NCI-H146 (cell line): ENCODE measurements at places on chromosomes 1 and 21.

DNA sequence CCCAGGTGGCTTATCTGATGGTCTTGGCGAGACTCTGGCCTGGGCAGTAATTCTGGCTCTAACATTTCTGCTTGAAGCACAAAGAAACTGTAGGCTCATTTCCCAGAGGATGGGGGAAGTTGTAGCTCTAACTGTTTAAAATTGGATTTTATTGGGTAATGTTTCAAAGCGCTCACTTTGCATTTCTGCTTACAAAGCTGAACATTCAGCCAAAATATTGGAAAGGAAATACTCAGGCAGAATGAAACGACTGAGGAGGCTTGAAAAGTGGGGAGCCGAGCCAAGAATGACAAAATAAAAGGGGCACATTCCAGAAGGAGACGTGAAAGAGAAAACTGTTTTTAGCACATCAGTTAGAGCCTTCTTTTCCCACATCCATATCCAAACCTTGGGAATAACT, 202.6 kb downstream of the GRIK1 start:
- DNase-seq: no peak

DNA sequence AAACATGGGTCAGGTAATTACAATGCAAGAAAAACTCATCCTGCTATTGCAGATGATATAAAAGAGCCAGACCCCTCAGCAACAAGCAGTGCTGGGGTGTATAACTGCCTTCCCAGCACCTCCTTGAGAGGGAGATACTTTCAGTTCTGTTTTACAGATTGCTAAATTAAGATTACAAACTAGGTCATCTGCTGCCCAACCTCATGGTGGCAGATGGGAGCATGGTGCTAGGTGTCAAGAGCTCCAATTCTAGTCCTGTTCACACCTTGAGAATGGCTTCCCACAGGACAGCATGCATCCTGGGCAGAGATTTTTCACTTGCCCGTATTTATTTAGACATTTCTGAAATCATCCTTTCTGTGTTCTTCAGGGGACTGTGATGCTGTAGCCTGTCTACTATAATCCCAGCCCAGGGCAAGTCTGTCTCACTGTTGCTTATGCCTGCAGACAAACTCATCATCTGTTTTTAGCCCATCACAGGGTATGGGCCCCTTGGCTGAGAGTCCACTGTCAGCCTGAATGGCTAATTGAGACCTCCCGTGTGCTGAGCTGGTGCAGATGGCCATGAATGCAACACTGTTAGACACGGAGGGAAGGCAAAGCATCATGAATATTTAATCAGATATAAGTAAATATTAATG, 40.2 kb upstream of the PBX1 start:
- DNase-seq: peak; percentile 15

- no peak for DNase-seq
Observed at GRCh38 chr21:44871576-44872269, 1.8 kb downstream of the PTTG1IP start.

- peak; percentile 73 for DNase-seq
Observed at GRCh38 chr1:112369392-112370285, 26.4 kb upstream of the CTTNBP2NL start.

GRCh38 chr1:225857256-225857655, 24.9 kb downstream of the TMEM63A start:
- DNase-seq: peak; percentile 15

DNA sequence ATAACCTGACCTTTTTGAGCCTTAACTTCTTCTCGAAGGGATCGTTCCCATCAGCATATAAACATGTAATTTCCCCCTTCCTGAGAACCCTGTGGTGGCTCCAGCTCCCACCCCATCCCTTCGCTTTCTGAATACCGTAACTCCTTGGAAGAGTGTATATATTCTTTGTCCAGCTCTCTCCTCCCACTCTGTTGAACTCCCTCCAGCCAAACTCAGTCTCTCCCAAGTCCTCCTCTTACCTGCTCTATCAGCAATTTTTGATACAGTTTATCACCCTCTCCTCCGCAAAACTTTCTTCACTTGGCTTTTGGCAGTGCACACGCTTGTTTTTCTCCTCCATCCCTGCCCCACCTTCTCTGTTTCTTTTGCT, 109.9 kb upstream of the SLC25A33 start:
- no peak for DNase-seq

DNA sequence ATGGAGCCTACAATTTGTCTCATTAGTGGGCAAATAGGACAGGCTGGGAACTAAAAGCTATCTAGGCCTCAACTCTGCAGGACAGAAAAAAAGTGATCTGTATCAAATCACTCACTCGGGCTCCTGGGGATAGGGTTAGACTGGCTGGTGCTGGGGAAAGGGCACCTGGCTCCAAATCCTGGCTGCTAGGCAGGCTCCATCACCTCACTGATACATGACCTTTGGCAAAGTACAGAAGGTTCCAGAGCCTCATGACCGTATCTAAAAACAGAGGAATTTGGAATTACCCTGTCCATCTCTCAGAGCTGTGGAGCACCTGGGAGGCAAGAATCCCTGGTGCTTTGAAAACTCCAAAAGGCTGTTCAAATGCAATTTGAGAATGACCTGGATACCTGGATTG, 51.7 kb downstream of the SUSD4 start:
- no peak for DNase-seq

- DNase-seq: no peak
Observed at GRCh38 chr1:67738401-67738800, 53.4 kb downstream of the GADD45A start.

DNA sequence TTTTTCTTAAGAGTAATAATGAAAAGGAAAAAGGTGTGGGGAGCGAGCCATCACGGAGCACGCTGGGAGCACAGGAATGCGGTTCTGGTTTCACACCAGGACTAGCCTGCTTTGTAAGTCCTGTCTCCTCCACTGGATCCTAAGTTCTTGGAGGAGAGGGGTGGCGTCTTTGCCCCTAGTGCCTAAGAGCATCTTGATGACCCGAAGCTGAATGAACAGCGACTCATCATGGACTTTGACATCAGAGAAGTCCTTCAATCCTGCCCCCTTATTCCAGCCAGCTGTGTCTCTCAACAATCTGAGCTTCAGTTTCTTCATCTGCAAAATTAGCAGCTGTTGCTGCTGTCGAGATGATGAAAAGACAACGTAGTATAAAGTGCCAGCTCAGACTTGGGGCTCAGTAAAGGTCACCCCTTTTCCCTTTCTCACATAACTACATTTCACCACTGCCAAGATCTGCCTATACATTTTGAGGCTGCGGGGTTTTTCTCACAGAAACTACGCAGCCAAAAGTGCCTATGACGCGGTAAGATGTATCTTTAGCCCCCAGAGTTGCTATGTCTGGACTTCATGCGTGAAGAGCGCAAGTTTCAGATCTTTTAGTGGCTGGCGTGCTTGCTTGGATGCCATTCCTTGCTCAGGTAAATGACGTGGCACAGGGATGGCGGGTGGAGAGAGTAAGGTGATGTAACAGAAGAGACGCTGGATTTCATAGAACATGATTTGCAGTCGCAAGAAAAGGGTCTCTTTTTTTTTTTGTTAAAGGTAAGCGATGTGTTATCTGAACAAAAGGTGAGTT, 4.9 kb upstream of the PRDM2 start:
- DNase-seq: no peak

- DNase-seq: peak; percentile 3
Observed at GRCh38 chr1:62070384-62071011, 124.2 kb upstream of the L1TD1 start.

- no peak for DNase-seq
Observed at GRCh38 chr1:39965044-39965443, 10.1 kb downstream of the MFSD2A start.

DNA sequence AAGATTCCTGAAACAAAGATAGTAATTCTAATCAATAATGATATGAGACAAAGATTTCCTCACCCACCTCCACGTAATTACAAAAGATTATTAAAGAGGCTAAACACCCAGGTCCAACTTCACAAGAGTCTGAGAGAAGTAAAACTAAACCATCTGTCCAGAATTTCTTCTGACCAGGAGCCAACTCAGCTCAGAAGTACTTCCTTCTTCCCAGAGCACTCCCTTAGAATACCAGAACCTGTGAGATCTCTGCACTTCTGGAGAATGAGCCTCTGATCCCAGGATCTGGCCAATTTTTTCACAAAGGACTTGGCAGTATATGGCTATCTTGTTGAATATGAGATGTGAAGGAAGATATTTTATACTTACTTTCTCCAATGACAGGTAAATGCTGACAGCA, 120.6 kb upstream of the PALMD start:
- DNase-seq: no peak

DNA sequence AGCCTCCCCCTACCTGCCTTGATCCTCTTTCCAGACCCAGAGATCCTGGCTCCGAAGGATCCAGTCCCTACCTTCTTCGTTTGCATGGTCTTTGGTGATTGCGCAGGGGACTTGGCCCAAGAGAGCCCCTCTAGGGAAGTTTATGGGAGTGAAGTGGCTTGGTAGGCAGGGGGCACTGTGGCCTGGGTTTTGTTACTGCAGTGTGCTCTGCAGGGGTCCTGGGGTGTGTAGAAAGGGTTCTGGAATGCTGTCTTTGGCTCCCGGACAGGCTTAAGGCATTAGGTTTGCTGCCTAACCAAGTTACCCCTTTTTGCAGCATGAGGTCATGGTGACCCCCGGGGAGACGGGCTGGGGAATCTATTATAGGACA, 3.8 kb downstream of the ATP8B2 start:
- no peak for DNase-seq

- peak; percentile 13 for DNase-seq
Observed at GRCh38 chr1:117034791-117035290, 25.3 kb upstream of the TTF2 start.

DNA sequence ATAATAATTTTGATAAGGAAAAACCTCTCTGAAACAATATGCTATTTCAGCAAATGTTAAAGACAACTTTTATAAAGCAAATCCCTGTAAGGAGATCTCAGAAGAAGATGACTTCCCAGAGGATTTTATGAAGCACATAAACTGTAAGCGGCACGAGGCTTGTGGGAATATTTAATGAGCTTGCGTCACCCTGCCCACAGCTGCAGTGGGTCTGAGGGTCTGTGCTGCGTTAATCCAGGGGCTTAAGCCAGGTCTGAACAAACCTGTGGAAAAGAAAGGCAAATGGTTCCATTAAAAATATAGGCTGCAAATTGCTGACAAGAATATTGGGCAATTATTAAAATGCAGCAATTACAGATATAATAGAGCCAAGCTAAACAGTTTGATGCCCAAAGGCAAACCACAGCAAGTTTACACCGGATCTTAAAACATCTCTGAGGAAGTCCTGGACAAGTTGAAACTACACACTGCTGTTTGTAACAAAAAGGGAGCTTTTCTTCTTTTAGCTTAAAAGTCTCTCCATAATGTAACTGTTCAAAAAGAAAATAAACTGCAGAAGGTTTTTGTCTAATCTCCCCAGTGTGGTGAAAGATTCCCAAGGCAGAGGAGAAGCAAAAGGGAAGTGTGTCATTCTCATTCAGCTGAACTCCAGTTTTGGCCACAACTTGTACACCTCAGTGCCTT, 21.8 kb downstream of the TGFBR3 start:
- DNase-seq: peak; percentile 11

DNA sequence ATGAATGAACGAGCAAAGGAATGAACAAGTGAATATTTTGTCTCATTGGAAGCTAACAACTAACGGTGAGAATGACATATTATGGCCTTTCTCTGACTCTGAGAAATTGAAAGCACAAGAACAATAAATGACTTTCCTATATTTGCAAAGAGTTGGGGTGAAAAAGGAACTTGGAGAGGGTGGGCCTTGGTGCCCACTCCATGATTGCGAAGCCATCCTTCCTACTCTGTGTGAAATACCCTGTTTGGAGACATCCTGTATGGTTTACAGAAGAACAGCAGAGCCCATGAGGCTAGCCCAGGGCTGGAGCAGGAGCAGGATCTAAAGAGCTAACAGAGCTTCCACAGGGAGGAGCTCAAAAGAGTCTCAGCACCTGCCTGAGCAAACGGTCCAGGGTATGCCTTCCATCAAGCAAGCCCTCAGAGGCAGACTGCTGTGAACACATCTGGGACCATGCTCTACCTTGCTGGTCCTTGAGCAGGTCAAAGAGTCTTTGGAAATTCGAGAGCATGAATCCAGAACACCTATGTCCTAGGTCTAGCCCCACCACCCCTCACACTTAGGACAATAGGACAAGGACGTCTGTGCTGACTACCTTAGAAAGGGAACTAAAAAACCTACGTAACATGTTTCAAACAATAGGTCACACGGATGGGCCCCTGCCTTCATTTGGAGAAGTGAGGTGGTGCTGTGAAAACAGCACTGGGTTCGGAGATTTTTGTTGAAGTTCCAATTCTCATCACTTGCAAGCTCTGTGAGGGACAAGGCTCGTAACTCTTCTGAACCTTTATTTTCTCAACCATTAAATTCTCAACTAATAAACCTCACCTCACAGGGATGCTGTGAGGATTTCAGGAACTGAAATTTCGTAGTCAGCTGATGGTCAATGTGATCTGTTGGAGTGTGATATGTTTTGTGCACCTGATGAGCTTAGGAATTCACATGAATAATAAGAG, 377.4 kb downstream of the RRAGC start:
- no peak for DNase-seq

- peak; percentile 9 for DNase-seq
Observed at GRCh38 chr1:62438163-62438562, 1.3 kb downstream of the USP1 start.

DNA sequence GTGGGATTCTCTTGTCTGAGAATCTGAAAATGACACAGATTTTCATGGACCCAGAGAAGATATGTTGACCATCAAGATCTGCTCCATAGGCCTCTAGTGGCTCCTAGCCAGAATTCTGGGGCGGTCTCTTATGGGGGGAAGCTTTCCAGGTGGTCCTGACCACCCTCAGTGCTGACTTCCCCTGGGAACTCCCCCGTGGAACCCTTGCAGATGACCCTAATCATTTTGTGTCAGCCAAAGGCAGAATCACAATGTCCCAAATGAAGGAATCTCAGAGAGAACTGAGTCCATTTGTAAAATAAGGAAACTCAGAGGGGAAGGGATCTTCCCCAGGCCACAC, 3.6 kb downstream of the HEYL start:
- DNase-seq: no peak

- peak; percentile 56 for DNase-seq
Observed at GRCh38 chr1:33086384-33086850, 5.5 kb downstream of the AZIN2 start.

DNA sequence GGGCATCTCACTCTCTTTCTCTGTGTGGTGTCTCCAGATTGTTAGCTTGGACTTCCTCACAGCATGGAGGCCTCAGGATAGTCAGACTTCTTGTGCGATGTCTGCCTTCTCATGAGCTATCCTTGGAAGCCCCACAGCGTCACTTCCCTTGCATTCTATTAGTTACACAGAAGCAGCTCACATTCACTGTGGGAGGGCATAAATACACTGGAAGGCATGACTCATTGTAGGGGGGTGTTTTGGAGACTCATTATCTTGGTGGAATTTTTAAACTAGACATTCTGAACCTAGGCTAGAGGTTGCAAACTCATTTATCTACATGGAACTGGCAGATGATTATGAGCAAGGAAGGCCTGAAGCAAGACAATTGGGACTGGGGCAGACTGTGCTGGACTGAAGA, 21.4 kb upstream of the FASLG start:
- no peak for DNase-seq

- DNase-seq: no peak
Observed at GRCh38 chr1:7839526-7839925, 13.3 kb downstream of the UTS2 start.

DNA sequence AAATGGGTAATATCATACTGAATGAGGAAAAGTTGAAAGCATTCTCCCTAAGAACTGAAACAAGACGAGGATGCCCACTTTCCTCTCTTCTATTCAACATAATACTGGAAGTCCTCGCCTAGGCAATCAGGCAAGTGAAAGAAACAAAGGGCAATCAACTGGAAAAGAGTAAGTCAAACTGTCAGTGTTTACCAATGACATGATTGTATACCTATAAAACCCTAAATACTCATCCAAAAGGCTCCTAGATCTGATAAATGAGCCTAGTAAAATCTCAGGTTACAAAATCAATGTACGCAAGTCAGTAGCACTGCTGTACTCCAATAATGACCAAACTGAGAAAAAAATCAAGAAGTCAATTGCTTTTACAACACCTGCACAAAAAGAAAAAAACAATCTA, 575.8 kb upstream of the PRMT6 start:
- peak; percentile 56 for DNase-seq
